H1 (cell line): ENCODE measurements at places on chromosomes 1 and 21.

DNA sequence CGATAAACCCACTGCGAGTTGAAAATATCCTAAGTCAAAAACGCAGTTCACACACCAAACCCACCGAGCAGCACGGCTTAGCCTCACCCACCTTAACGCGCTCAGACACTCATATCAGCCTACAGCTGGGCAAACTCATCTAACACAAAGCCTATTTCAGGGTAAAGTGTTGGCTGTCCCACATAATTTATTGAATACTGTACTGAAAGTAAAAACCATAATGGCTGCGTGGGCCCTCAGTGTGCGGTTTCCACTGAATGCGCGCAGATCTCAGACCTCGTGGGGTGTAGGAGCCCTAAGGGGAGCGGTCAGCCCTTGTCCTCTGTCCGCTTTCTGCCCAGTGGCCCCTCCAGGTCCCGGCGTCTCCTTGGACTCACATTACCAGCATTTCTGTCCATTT, 157.6 kb upstream of the ARHGEF16 start:
- H3K27ac ChIP-seq = no peak overlapping the region
- no peaks in the 10 kb centered on the region for H3K36me3 ChIP-seq
- no peaks in the 10 kb centered on the region for H3K27me3 ChIP-seq
- no peaks in the 10 kb centered on the region for H3K4me1 ChIP-seq
- no peak overlapping the region for H3K4me3 ChIP-seq

DNA sequence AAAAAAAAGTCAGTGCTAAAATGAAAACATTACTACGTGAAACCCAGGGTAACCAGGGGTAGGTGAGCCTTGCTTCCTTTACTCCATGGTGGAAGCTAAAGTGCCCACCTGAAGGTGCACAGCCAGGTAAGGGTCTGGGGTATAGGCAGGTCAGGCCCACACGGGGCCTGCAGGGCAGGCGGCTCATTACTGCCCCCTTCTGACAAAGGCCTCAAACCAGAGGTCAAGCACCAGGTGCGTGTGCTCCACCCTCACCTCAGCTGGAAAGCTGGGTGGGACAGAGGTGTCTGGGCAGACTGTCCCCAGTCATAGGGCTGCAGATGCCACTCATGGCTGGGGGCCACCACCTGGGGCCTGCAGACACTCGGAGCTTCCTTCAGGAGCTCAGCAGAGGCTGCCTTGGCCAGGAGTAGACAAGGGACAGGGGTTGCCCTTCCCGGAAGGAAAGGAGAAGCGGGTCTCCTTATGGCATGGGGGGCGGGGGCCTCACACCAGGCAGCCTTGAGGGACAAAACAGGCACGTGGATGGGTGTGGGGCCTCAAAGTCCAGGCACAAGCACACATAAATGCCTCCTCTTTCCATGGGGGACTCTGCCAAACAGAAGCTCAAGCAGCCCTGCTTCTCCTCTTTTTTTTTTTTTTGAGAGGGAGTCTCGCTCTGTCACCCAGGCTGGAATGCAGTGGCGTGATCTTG, 36.2 kb downstream of the ACOT7 start:
- no peaks in the 10 kb centered on the region for H3K27me3 ChIP-seq
- peaks cover 27% of the 10 kb centered on the region for H3K4me1 ChIP-seq
- H3K4me3 ChIP-seq = no peak overlapping the region
- H3K27ac ChIP-seq = no peak overlapping the region
- DNase-seq = peak; percentile 75

DNA sequence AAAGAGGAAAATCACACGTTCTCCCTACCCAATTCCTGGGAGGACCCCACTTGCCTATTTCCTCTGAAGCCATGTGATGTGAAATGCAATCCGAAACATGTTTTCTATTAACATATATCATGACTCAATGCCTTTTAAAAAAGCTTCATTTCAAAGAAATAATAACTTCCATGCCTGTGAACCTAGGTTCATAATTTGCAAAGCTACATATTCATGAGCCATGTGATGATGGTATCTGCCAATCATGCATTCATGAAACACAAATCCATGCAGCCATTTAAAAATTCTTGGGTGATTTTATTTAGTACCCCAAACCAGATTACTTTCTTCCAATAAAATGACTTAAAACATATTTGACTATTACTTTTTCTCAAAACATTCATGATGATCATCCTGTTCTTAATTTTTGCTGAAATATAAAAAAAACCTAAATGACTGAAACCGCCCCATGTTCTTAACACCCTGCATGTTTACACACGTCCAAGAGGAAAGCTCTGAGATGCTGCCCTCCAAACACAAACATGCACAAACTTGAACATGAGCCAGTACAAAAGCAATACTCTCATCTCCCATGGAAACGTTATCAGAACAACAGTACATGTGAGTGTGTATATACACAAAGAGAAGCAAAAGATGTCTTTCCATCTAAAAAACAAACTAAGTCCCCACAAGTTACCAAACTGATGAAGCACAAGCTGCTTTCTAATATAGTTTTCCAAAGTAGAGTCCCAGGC, 140.1 kb downstream of the TGFBR3 start:
- DNase-seq = no peak
- no peak overlapping the region for H3K27ac ChIP-seq
- no peak overlapping the region for H3K4me3 ChIP-seq
- peaks cover 3% of the 10 kb centered on the region for H3K4me1 ChIP-seq
- no peaks in the 10 kb centered on the region; the same call in 1 of the 2 replicates for H3K36me3 ChIP-seq

DNA sequence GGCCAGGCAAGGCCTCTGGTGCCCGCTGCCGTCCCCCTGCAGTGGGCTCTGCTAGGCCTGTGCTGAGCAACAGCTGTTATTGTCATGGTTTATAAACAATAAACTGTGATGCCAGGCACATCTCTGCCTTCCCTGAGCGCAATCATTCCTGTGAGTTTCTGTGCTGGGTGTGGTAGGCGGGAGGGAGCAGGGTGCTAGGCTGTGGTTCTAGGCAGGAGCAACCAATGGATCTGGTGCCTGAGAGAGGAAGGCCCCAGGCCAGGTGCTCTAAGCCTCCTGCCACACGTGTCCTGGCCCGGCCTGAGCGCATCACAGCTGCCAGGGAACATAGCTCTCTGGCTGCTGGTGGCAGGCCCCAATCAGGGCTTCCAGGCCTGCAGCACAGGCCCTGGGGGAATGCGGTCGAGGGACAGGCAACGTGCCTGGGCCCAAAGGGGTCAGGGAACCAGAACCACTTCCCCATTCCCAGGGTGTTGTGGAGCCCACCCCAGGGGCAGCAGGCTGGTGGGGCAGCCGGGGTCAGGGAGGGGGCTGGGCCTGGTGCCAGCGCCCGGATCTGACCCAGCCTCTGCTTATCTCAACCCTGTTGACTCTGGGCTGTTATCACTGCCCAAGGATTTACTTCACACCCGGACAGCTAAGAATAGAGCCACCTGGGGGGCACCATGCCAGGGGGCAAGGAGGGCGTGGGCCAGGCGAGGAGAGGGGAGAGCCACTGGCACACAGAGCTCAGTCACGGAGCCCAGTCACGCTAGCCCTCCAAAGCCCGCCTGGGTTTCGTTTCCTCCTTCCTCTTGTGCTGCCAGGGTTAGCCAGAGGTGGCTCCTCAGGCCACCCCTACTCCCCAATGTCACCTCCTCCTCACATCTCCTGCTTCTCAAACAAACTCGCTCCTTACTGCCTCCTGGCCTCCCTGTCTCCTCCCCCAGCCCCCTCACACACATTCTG, 11.5 kb downstream of the TRIM46 start:
- no peak overlapping the region for H3K27ac ChIP-seq
- peaks cover 4% of the 10 kb centered on the region for H3K4me1 ChIP-seq
- H3K36me3 ChIP-seq = peaks cover 2% of the 10 kb centered on the region

DNA sequence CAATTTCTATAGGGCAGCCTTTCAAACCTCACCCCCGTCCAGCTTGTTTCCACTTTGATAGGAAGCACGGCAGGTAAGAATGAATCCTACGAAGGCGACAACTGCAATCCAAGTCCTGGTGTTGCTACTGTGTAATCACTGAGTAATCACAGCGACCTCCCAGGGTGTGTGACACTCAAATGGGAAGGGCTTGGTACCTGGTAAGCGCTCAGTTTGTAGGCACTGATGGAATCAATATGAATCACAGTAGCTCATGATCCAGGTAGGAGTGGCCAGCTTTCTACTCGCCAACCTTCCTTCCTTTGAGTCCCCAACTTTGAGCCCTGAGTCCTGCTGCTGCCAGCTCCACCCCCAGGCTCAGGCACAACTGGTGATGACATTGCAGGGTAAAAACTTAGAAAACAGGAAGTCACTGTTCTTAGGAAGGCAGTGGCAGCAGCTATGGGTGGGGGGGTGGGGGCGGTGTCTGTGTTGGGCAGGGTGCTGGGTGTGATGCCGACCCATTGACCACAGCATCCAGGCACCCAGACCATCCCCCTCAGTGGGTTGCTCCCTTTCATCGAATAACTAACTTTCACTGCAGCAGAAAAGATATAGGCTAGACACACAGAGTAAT, 70.7 kb downstream of the CD247 start:
- H3K36me3 ChIP-seq = no peaks in the 10 kb centered on the region
- no peak overlapping the region for H3K27ac ChIP-seq
- H3K4me3 ChIP-seq = no peak overlapping the region
- no peak for DNase-seq
- no peaks in the 10 kb centered on the region for H3K27me3 ChIP-seq

DNA sequence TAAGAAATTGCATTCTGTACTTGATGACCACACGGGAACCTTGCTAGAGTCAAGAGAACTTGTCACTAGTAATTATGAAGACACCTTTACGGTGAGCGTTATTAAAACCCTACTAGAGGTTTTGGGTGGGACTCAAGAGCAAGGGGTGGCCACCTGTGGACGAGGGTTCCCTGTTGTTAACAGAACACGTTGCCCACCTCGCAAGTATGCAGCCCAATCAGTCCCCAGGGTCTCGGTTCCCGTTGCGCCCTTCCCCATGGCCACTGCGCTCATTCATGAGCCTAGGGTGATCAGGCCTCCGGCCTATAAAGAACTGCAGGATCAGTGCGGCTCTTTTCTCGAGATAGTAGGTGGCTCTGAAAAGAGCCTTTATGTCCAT, 30.2 kb upstream of the RNF187 start:
- H3K4me3 ChIP-seq = peak overlapping the region; percentile 93
- no peaks in the 10 kb centered on the region for H3K36me3 ChIP-seq
- DNase-seq = no peak
- H3K27me3 ChIP-seq = no peaks in the 10 kb centered on the region

DNA sequence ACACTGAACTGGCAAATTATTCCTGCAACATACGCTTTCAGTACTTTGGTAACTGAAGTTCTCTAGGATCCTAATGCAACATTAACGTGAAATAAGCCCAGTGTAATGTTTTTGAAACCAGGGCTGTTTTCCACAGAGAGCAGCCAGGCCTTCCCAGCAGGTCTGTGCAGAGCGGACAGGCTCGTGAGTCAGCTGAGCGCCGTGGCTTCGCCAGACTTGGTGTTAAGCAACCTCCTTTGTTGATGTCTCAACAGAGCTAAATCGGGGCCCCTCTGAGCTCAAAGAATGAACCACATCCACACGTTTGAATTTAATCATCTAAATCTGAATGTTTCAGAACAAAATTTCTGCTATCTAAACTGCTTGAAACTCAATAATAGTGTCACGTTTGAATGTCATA, 181.8 kb upstream of the FMN2 start:
- H3K4me1 ChIP-seq = peaks cover 3% of the 10 kb centered on the region; the same call in 1 of the 2 replicates
- H3K27ac ChIP-seq = no peak overlapping the region
- DNase-seq = no peak
- no peaks in the 10 kb centered on the region for H3K27me3 ChIP-seq
- no peaks in the 10 kb centered on the region for H3K36me3 ChIP-seq

- DNase-seq = no peak
- no peaks in the 10 kb centered on the region for H3K27me3 ChIP-seq
- H3K4me3 ChIP-seq = no peak overlapping the region
- H3K4me1 ChIP-seq = peaks cover 3% of the 10 kb centered on the region; the same call in 1 of the 2 replicates
Observed at GRCh38 chr1:21379571-21379970, 60.4 kb upstream of the NBPF3 start.

- H3K4me1 ChIP-seq = peaks cover 2% of the 10 kb centered on the region
- H3K36me3 ChIP-seq = no peaks in the 10 kb centered on the region
- H3K27ac ChIP-seq = no peak overlapping the region
- no peaks in the 10 kb centered on the region for H3K27me3 ChIP-seq
- H3K4me3 ChIP-seq = no peak overlapping the region
Observed at GRCh38 chr21:44602463-44602850, 2.1 kb downstream of the KRTAP10-7 start.

- no peak overlapping the region for H3K27ac ChIP-seq
- no peaks in the 10 kb centered on the region for H3K4me1 ChIP-seq
- no peaks in the 10 kb centered on the region for H3K27me3 ChIP-seq
- no peak overlapping the region for H3K4me3 ChIP-seq
- DNase-seq = no peak
Observed at GRCh38 chr1:29635501-29636263, 399.4 kb downstream of the PTPRU start.

- no peak overlapping the region for H3K27ac ChIP-seq
- no peaks in the 10 kb centered on the region for H3K36me3 ChIP-seq
- no peak for DNase-seq
Observed at GRCh38 chr1:175632667-175633066, 110.7 kb downstream of the TNR start.

DNA sequence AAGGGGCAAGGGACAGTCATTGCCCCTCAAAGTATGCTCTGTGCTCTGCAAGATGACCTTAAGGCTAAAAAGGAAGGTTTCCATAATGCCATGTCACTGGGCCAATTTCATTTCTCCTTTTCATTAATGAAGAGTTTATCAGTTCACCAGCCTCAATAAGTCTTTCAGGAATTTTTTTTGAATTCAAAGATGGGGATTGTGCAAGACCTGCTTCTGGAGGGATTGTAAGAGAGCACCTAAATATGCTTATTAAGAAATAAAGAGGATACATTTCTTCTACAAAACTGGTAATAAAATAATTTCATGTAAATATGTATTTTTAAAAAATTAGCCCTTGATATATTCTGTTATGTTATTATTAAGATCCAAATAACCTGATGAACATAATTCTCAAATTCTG, 86.8 kb upstream of the RGS4 start:
- H3K27me3 ChIP-seq = no peaks in the 10 kb centered on the region
- H3K36me3 ChIP-seq = no peaks in the 10 kb centered on the region
- H3K4me3 ChIP-seq = no peak overlapping the region
- DNase-seq = no peak

DNA sequence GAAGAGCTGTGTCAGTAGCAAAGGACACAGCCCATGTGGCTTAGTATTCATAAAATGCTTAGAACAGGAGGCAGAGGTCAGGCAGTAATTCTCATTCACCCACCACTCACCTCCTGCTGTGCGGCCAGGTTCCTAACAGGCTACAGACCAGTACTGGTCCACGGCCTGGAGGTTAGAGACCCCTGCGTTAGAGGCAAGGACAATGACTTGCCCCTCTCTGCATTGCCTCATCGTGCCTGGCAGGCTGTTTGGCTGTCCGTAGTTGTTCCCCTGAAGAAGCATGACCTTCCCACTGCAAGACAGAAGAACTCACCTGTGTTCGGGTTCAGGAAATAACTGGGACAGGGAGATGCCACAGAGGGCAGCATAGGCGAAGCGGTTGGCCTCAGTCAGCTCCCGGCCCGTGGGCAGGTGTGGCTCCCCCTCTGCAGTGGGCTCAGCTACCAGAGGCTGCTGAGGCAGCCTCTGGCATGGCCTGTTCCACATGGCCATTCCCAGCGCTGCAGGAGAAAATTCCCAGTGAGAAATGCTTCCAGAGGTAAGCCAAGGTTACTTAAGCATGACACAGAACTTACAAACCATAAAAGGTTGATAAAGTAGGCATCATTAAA, 19.3 kb downstream of the TMCO4 start:
- peak; percentile 69 for DNase-seq
- H3K36me3 ChIP-seq = no peaks in the 10 kb centered on the region
- H3K27ac ChIP-seq = no peak overlapping the region
- no peaks in the 10 kb centered on the region for H3K4me1 ChIP-seq
- peaks cover 48% of the 10 kb centered on the region for H3K27me3 ChIP-seq
- no peak overlapping the region for H3K4me3 ChIP-seq
